ENCODE measurements at places on chromosomes 6 and 20. TPM values are rescaled to one million over a fixed set of nuclear protein-coding genes. Genes with fewer than 3 reads are reported as not detected.

DNA sequence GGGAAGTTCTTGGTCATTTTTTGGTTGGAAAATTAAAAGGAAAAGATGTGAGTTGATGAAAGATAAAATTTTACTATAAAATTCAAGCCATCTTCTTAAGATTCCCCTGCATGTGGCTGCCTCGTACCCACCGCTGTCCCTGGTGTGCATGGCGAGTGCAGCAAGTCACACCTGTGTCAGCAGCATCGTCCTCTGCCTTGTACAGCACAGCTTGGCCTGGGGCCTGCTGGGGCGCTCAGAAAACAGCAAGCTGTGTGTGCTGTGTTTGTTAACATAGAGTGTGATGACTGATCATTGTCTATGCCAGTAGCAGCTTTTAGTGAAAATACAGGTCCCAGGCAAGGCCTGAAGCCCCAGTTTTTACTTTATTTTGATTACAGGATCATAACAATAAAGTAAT, 56.7 kb downstream of the FAM120B start:
- no peak overlapping the region for H3K27ac ChIP-seq
- peaks cover 35% of the 10 kb centered on the region for H3K36me3 ChIP-seq
- H3K27me3 ChIP-seq, result no peaks in the 10 kb centered on the region
- no peak overlapping the region for H3K4me3 ChIP-seq

DNA sequence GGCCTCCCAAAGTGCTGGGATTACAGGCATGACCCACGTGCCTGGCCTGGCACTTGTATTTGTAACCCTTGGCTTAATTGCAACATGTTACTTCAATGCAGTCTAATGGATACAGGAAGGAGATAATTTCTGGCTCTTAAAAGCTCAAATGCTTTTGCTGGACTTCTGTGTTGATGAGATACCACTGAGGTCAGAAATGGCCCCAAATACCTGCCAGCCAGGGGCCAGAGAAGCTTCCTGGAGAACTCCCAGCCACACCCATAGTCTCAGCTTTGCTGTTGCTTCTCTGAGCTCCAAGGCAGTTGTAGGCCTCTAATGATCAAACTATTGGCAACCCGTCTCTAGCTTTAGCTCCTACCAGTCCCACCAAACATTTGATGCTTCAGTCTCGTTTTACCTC, 14.2 kb upstream of the ZNFX1 start:
- no peak for DNase-seq
- no peak overlapping the region for H3K4me3 ChIP-seq
- no peaks in the 10 kb centered on the region for H3K27me3 ChIP-seq
- peaks cover 65% of the 10 kb centered on the region for H3K36me3 ChIP-seq
- H3K27ac ChIP-seq, result no peak overlapping the region

The TNXB gene
- 108 TPM for total RNA-seq

GRCh38 chr6:156687789-156688619, 89.2 kb upstream of the ARID1B start:
- peak overlapping the region; percentile 86 for H3K27ac ChIP-seq
- H3K4me1 ChIP-seq, result peaks cover 3% of the 10 kb centered on the region
- peak overlapping the region; percentile 50 for H3K4me3 ChIP-seq
- H3K36me3 ChIP-seq, result no peaks in the 10 kb centered on the region

GRCh38 chr6:3317741-3318211, 59.0 kb downstream of the PSMG4 start:
- H3K27me3 ChIP-seq, result peaks cover 22% of the 10 kb centered on the region
- no peak overlapping the region for H3K27ac ChIP-seq
- H3K36me3 ChIP-seq, result no peaks in the 10 kb centered on the region

DNA sequence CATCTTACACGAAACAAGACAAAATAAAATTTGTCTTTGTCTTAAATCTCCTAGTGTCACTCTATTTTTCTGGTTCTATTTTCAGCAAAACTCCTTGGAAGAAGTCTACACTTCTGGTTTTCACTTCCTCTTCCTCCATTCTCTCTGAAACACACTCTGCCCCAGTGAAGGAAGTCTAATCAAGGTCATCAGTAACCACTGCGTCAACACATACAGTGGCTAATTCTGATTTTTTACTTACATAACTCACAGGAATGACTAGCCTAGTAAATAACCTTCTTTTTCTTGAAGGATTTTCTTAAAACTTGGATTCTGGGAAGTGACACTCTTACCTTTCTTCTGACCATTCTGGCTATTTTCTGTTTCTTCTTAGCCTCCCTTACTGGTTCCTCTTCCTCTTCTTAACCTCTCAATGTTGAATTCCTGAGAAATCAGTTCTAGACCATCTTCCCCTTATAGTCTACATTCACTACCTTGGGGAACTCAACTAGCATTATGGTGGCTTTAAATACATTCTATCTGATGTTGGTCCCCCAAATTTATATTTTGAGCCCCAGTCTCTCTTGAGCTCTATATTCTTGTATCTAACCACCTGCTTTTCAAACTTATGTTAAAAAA, 37.5 kb downstream of the AIG1 start:
- DNase-seq, result peak; percentile 59
- H3K27ac ChIP-seq, result no peak overlapping the region
- H3K36me3 ChIP-seq, result no peaks in the 10 kb centered on the region
- no peak overlapping the region for H3K4me3 ChIP-seq
- no peaks in the 10 kb centered on the region for H3K27me3 ChIP-seq

DNA sequence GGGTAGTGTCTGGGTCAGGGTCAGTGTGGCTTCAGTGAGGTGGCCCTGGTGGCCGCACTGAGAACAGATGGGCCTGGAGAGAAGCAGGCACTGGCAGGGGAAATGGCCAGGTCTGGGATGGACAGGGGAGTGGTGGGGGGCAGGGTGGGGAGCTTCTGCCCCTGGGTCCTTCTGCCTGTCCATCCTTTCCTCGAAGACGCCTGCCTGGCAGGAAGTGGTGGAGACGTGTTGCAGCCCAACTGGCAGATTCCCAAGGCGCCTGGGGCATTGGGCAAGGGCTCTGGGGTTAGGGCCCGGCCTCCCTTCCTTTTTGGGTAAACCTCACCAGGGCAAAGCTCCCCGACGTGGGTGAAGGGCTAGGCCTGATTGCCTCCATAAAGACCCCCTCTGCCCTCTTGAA, 10.4 kb downstream of the SRC start:
- H3K4me1 ChIP-seq, result peaks cover 41% of the 10 kb centered on the region
- H3K4me3 ChIP-seq, result no peak overlapping the region
- DNase-seq, result no peak
- H3K27me3 ChIP-seq, result no peaks in the 10 kb centered on the region
- H3K36me3 ChIP-seq, result peaks cover 13% of the 10 kb centered on the region
- H3K27ac ChIP-seq, result no peak overlapping the region

The KCNG1 gene
- 0.44 TPM for total RNA-seq

The ZFP57 gene
- not detected for total RNA-seq

The HTR1E gene
- total RNA-seq, result not detected

The SGK2 gene
- 0.75 TPM for total RNA-seq

DNA sequence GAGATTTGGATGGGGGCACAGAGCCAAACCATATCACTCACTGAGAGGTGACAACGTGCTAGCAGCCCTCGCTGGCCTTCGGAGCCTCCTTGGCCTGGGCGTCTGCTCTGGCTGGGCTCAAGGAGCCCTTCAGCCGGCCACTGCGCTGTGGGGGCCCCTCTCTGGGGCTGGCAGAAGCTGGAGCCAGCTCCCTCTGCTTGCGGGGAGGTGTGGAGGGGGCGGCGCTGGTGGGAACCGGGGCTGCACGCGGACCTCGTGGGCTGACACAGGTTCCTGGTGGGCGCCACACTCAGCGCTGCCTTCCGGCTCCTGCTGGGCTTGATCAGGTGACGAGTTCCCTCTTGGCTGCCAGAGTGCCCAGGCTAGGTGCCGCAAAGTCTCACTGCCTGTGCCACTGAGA, 489.2 kb downstream of the PKHD1 start:
- H3K4me1 ChIP-seq, result no peaks in the 10 kb centered on the region
- no peak overlapping the region for H3K4me3 ChIP-seq
- no peak overlapping the region for H3K27ac ChIP-seq
- H3K27me3 ChIP-seq, result no peaks in the 10 kb centered on the region
- DNase-seq, result no peak
- no peaks in the 10 kb centered on the region for H3K36me3 ChIP-seq

The DPPA5 gene
- not detected for total RNA-seq

The PLA2G7 gene
- total RNA-seq, result 1.2 TPM
